ENCODE measurements at places on chromosomes 7 and 10.

DNA sequence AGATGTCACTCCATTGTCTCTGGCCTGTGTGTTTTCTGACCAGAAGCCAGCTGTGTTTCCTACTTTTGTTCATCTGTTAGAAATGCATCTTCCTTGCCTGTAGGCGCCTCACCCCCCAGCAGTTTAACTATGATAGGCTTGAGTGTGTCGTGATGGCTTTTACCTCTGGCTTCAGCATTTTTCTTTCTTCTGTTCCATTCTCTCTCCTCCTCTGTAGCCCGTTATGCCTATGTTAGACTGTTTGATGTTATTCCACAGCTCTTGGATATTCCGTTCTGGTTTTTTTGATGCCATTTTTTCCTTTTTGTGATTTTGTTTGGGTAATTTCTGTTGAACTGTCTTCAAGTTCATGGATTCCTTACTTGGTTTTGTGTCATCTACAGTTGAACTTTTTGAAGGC lies 17.9 kb downstream of the MMP21 start:
- DNase-seq = no peak

GRCh38 chr10:100201549-100201948 lies 15.7 kb upstream of the ERLIN1 start:
- no peak for DNase-seq

DNA sequence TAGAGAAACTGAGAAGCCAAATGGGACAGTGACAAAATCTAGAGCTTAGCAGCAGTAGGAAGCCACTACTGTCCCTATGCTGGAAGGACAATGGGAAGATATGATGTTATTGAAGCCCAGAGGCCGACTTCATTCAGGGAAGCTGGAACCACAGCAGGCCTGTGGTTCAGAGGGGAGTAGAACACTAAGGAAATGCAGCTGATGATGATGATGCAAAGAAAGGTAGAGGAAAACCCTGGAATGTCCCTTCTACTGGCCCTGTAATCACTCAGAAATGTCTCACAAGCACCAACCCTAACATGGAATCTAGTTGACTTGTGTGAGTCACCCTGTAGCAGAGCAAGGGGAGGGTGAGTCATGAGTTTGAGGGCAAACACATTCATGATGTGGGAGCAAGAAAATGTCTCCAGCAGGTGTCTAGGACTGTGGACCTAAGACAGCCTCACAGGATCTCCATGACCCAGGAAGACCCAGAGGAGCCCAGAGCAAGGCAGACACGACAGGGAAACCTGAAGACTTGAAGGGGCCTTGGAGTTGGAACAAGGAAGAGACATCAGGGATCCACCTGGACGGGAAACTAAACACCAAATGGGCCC lies 37.0 kb upstream of the LRRC17 start:
- DNase-seq = no peak

- DNase-seq = no peak
These were observed 494 bp upstream of the HERC4 start for GRCh38 chr10:68075550-68076004.

- no peak for DNase-seq
These were observed 138.5 kb downstream of the NPY start for GRCh38 chr7:24422441-24423010.

DNA sequence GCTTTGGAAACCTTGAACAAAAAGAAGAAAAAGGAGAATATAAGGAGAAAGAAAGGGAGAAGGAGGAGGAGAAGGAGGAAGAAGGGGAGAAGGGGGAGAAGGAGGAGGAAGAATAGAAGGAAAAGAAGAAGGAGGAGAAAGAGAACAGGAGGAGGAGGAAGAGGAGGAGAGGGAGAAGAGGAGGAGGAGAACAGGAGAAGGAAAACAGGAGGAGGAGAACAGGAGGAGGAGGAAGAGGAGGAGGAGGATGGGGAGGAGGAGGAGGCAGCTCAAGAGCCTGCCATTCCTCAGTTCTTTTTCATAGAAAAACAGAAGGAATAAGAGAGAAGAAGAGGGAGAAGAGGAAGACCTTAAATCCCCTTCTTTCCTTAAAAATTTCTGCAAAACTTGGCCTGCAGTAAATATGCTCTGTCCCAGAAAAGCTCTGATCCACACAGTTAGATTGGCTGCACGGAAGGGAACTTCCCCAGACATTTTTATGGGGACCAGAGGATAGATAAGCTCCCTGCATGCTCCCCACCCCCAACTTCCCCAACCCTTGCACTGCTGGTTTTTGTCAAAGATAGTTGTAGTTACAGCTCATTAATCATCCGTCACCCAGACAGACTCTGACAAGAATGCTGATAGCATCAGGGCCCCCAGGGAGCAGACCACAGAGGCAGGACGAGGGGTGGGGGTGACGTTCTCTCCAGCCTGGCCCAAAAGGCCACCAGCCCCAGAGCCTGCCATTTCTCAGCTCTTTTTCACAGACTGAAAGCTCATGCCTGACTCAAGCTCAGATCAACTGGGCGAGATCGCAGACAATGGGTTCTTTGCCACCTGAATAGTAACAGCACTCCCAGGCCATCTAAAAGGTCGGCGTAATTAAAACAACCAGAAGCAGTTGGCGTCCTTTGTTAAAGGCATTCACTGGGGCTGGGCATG lies 34.5 kb upstream of the LYZL1 start:
- DNase-seq = no peak

GRCh38 chr7:111690364-111691111 lies 128.2 kb upstream of the IMMP2L start:
- DNase-seq = no peak

- no peak for DNase-seq
These were observed 28.4 kb upstream of the CBLL1 start for GRCh38 chr7:107715531-107715930.

- no peak for DNase-seq
These were observed 709.1 kb upstream of the FZD8 start for GRCh38 chr10:36351159-36351558.

GRCh38 chr7:158834878-158835784 lies 5.8 kb upstream of the ESYT2 start:
- DNase-seq = no peak

GRCh38 chr7:156071612-156072011 lies 259.3 kb upstream of the SHH start:
- no peak for DNase-seq

DNA sequence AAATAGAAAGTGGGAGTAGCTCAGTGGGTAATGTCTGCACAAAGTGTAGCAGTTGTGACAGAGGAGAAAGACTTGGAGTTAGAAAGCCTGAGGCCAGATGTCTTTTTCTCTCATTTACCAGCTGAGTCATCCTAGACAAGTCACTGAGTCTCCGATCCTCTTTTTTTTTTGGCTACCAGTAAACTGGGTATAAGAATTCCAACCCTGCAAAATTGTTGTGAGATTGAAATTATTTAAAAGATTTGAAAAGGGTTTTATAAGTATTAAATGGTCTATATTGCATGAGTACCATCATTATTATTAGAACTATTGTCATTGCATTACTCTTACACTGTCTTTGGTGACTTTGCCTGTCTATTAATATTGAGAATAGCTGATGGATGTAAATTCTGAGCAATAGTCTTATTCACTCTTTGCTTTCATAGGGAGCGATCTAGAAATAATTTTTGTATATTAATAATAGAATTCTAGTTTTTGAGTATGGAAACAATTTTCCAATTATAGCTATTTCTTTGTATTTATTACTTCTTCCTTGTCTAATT lies 74.0 kb downstream of the ARID5B start:
- no peak for DNase-seq

DNA sequence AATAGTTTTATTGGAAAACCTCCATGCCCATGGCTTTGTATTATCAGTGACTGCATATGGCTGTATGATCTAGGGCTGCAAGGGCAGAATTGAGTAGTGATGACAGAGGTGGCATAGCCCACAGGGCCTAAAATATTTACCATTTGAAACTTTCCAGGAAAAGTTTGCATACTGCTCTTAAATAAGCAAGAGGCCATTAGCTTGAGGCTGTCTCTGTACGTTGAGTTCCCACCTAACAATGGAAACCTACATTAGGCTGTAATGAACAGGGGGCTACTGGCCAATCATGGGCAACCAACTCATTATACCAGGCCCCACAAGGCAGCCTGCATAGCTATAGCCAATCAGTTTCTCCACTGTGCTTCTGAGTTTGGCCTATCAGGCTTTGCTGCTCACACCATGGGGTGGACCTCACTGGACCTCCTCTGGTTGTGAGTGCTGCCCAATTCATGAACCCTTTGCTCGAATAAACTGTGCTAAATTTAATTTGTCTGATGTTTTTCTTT lies 673 bp upstream of the ST8SIA6 start:
- no peak for DNase-seq

DNA sequence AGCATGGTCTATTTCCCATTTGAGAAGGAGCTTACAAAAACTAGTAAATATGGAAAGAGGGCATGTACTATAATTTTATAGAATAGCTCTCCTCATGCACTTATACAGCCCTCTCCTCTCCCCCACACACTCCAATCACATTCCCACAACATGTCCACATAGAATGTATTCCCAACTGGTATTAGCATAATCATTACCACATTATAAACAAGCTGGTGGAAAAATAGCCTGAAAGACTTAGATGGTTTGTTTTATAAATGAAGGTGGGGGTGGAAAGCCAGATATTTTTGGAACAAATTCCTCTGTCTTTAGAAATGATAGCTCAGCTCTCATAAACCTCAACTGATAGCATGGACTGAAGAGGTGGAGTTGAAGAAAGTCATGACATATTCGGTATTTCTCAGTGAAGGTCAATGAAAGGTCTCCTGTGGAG lies 410.1 kb downstream of the SUGCT start:
- DNase-seq = no peak

GRCh38 chr10:6501931-6502330 lies 78.1 kb downstream of the PRKCQ start:
- no peak for DNase-seq

DNA sequence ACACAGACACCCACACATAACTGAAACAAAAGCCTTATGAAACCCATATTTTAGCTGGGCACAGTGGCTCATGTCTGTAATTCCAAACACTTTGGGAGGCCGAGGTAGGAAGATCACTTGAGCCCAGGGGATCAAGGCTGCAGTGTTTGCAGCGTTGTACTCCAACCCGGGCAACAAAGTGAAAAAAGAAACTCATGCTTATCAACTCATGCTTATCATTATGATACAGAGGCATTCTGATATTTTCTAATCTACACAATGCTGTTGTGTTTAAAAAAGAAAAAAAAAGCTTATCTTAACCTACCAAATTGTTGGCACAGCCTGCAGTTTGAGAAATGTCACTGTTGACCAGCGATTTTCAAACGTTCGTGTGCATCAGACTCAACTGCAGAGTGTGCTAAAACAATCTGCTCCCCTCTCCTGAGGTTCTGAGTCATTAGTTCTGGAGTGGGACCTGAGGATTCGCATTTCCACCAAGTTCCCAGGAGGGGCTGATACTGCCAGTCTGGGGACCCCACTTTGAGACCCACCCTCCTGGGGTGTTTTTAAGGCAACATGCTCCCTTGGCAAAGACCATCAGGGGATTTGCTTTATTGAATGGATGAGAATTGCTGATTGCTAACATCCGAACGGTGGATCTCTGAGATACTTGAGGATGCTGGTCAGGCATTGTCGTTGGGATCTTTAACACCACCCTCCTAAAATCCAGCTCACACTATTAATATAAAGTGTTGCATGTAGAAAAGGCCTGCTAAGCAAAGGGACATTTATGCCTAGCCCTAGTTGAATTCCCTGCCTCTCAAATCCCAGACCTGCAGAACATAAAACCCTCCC lies 16.2 kb downstream of the CHST3 start:
- DNase-seq = no peak

- DNase-seq = no peak
These were observed 259.2 kb downstream of the BICC1 start for GRCh38 chr10:58771863-58772262.

DNA sequence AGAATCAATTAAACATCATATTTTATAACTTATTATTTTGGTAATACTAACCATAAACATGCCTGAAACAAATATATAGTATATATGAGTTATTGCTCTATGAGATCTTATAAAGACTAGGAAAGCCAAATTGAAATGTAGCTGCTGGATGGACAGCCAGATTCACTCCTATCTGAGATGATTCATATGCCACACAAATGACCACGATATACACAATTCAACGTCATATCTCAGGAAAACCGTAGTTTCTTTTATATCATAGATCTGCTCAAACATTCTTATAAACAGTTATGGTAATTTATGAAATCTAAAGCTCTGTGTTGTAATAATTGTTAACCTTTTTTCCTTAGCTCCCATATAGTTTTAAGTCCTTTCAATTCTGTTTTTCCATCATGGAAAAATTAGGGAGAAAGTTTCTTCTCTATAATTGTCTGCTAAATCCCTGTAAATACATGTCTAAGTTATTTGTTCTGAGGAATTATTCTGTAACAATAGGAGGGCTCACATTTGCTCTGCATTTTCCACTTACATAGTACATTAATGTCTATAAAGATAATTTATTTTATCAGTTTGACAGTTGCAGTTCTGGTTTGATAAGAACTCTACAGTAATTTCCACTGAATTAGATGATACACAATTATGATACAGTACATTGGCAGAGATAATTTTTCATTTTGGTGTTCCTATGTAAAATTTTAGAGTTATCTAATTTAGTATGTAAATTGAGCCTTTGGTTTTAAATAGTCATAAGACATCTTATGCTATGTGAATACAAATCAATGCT lies 42.7 kb downstream of the GNAT3 start:
- no peak for DNase-seq

- DNase-seq = no peak
These were observed 127.7 kb downstream of the CDK14 start for GRCh38 chr7:90723866-90724265.

DNA sequence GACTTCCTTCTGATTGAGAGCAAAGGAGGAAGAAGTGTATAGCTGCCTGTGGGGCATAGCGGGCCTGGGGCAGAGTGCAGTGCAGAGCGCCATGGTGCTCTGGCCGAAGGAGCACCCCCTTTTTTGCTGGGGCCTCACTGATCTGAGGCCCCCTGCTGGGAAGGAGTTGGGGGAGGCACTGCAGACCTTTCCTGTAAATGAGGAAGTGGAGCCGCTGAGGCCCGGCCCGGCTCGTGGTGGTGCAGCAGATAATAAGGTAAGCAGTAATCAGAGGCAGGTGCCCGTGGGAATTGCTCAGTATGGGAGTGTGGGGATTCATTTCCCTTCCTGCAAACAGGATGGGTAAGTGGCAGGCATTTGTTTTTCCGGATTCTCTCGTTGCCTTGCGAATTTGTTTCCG lies 373.7 kb upstream of the MKI67 start:
- no peak for DNase-seq

DNA sequence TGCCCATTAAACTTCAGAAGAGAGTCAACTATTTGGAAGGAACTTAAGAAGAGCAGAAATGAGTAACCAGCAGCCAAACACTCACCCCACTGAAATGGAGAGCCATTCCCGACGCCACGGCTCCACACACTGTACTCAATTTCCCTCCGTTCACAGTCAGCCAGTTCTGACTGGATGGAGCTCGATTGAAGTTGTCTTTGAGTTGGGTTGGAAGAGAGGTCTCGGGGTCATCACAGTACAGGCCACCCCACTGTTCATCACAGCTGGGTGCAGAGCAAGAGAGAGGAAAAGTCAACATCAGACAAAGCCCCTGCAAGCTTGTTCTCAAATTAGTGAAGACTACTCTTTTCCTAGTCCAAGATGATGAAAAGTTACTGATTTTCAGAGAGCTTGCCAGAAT lies 75.9 kb upstream of the SLC26A5 start:
- DNase-seq = no peak

Data from type B pancreatic cell (in vitro differentiated cells).